ENCODE measurements at places on chromosomes 1 and 21.

GRCh38 chr1:221747839-221748238 is 6.0 kb upstream of the DUSP10 start:
- DNase-seq, result no peak

GRCh38 chr21:28856588-28857250 is 136.0 kb downstream of the LTN1 start:
- DNase-seq, result no peak

DNA sequence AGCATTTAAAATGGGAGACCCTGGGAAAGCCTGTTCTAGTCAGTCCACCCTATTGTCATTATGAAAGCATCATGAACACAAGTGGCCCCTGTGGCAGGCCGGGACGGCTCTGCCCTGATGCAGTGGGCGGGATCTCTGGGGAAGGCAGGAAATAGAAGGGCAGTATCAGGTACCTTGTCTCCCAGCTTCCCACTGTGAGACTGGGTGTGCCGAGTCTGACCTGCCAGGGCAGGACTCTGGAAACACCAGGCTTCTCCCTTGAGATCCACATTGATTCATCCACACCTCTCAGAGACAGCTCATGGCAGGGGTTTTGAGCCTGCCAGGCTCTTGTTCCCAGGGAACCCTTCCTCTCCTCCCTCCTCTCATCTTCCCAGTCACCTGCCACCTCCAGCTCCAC is 24.5 kb upstream of the GNPAT start:
- DNase-seq, result no peak

DNA sequence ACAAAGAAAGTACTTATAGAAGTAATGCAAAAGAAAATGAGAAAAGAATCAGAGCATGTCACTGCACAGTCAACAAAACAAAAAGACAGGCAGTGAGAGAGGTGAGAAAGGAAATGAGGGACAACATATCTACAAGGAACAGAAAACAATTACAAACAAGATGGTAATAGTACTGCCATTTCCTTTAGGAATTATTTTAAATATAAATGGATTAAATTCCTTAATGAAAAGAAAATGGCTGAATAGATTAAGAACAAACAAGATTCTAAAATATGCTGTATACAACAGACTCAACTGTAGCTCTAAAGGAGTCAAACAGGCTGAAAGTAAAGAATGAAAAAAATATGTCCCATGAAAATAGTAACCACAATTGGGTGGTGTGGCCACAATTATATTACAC is 22.1 kb upstream of the ZNF124 start:
- DNase-seq, result no peak

- no peak for DNase-seq
Observed at GRCh38 chr1:17736625-17737024, 18.5 kb upstream of the ACTL8 start.

DNA sequence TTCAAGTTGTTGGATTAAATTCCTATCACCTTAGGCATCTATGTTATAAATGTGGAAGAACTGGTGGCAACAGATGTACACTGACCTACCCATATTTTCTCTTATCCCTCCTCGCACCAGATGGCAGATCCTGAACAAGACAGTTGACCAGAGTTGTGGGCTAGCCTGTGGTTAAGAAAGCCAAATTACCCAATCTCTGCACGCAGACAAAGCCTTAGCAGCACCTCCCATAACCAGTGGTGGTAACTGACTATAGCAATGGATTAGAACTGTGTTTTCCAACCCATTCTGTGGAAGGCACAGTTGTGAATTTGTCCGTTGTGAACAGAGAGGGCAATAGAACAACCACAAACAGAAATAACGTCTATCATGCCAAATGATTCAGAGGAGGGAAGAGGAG is 20.6 kb downstream of the ABCB10 start:
- no peak for DNase-seq

GRCh38 chr1:31151402-31151801 is 85.9 kb upstream of the PUM1 start:
- no peak for DNase-seq

DNA sequence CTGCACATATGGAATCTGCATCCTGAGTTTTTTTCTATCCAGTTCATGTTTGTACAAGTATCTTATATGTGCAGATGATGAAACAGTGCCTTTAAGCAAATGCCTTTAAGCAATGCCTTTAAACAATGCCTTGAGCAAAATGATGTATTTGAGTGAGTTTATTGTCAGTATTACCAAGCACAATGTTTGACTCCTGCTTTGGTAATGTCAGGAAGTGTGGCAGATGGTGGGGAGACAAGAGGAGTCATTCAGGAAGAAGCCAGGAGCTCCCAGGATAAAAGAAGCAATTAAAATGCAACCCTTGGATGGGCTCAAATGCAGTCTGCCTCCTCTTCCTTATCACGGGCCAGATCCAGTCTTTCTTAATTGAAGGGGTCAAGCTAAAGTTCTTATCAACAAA is 108.7 kb upstream of the KCNJ15 start:
- no peak for DNase-seq

- no peak for DNase-seq
Observed at GRCh38 chr1:101144671-101145448, 92.0 kb upstream of the S1PR1 start.

DNA sequence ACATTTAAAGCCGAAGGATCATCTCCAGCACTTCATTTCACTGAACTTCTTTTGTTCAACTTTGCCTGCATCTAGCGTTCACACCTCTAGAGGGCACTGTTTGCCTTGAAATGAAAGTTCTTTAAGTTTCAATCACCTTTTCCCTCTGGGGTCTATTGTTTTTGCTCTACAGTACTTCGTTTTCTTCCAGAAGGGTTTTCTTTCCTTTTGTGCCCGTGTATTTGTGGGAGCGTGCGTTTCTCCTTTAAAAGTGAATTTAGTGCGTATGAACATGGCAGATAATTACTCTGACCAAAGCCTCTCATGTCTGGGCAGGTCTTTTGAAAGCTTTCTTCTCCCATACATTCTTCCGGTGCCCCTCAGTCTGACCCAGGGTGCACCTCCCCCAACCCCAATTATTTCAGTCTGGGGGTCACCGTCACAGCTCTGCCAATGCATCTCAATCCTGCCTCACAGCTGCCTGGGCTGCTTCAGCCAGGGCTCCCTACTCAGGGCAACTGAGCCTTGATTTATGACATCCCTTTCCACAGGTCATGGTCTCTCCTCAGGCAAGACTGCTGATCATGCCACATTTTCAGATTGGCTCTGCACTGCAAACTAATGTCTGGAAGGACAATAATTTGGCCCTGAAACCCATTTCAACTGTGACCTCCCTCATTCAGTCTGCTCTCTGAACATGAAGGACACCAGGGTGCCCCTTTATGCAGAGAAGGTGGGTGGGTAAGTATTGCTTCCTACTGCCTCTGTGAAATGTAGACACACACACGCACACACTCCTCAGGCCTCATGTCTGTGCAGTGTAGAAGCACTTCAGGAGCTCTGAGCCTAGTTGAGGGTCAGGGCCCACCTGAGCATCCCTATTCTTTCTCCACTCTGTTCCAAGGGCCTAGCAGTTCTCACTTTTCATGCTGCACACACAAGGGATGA is 88.6 kb downstream of the NUF2 start:
- peak; percentile 92 for DNase-seq

DNA sequence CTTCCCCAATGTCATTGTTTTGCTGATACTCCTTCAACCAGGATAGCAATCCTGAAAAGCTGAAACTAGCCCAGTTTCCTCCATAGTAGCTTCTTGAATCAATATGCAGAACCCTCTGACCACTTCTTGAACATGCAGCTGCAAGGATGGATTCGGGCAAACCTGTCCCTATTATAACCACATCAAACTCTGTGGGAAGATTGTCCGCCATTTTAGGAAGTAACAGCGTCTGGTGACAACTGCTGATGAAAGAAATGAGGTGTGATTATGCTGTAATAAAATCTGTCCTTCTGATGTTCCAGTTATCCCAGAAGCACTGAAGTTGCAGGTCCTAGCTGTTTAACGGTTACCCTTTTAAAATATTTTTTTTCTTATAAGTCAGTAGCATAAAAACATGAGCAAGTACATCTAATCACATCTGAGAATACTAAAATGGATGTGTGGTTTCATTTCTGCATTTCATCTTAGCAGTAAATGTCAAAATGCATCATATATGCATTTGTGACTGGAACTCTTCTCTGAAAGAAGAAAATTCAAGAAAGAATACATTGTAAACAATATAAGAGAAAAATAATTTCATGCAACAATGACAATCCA is 4.5 kb downstream of the CHML start:
- no peak for DNase-seq

GRCh38 chr21:31416465-31416864 is 72.4 kb upstream of the TIAM1 start:
- no peak for DNase-seq

GRCh38 chr1:66618390-66618789 is 84.4 kb downstream of the SGIP1 start:
- DNase-seq, result no peak

- no peak for DNase-seq
Observed at GRCh38 chr1:197319631-197320030, 51.6 kb downstream of the CRB1 start.

DNA sequence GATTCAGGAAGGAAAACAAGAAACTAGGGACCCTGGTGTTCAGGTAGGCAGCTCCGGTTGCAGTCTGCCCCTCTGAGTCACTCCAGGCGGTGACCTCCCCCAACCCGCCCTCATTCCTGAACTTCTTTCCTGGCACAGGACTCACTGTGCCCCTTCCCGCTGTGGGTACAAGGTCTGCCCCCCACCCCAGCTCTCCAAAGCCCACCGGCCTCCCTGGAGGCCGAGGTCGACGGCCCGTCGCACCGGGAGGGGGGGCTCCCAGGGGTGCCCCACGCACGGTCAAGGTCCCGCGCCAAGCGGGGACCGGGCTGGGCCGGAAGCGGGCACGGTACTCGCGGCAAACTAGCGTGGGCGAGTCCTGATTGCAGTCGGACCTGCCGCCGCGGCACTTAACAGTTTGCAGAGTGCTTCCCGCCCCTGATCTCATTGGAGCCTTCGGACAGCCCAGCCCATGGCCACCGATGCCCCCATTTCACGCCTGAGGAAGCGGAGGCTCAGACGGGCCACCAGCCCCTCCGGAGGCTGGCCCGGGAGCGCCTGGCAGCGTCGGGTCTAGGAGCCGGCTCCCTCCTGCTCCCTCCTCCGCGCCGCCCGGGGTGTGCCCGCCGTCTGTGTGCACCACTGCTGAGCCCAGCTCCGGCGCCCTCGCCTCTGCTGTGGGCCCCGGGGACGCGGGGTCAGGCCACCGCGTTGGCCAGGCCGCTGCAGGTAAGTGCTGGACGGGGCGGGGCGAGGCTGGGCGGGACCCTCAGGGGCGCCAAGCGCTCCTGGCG is at the start of gene GJB3:
GJB3 (plus strand) TSS at position 144 of the 773 bp plus-strand sequence. CDS start 3,549 bp downstream, outside the sequence.
- DNase-seq, result no peak

GRCh38 chr1:35569936-35570335 is 3.2 kb upstream of the TFAP2E start:
- no peak for DNase-seq

GRCh38 chr1:27992276-27992675 is 32.5 kb downstream of the XKR8 start:
- DNase-seq, result no peak

DNA sequence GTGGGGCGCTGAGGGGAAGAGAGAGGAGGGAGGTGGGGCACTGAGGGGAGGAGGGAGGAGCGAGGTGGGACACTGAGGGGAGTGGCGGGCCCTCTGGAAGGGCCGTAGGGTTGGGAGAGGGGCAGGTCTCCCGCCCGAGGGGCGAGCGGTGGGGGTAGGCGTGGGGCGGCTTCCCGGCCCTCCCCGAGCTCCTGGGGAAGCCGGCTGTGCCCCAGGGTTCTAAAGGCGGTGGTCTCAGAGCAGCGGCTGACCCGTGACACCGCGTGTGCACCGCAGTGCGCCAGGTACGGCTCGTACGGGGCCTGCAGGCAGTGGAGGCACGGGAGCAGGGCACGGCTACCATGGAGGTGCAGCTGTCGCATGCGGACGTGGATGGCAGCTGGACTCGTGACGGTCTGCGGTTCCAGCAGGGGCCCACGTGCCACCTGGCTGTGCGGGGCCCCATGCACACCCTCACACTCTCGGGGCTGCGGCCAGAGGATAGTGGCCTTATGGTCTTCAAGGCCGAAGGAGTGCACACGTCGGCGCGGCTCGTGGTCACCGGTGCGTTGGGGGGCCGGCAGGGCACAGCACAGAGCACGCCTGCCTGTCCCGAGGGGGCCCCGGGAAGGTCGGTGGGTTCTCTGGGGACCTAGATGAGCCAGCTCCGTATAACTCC is 68.5 kb downstream of the OBSCN start:
- no peak for DNase-seq

DNA sequence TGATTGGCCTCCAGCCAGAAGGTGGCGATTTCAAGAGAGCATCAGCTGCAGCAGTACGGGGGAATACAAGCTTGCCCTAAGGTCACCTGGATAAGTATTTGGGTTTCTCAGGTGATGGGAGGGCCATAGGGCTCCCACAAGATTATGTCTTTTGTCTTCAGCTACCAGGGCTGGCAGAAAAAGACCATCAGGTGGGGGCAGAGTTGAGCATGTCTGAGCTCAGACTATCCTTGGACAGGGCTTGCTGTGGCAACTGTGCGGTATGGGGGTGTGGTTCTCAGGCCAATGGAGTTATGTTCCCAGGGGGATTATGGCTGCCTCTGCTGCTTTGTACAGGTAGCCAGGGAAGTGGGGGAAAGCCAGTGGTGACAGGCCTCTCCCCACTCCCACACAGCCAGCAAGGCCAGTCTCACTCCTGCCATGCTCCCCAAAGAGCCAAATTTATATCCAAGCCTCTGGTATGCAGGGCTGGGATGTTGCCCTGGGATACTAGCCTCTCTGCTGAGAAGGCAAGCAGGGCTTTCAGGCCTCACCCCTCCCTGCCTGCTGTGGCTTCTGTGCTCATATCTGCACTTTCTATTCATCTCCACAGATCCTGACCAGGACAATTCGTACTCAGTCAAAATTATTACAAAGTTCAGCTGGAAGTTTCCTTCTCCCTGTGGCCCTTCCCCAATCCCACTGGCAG is 26.6 kb upstream of the CD84 start:
- DNase-seq, result no peak

DNA sequence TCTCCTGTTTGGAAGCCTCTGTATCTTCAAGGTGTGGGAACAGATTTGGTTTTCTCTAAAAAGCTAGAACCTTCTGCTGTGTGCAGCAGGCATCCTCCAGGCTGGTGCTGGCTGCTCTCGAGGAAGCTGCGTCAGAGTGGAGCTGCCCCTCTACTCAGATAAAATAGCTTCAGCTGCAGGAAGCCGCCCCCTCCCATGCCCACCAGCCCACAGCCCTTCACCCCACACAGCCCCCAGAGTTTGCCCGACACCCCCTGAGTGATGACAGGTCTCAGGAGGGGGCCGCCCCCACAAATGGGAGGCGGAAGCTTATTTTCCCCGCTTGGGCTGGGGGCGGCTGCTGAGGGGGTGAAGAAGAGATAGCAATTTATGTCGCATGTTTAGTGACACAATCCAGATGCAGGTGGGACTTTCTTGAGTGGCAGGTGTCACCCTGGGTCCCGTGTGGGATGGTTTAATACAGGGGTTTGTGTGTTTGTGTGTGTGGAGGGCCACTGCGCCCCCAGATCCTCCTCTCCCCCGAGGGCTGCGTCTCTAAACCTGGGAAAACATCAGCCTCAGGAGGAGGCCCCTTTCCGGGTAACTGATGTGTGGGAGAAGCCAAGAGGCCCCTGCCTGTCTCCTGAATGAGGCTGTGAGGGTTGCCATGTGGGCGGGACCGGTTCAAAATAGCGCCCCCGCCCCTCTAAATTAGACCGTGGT is 55.4 kb downstream of the STUM start:
- no peak for DNase-seq
